ENCODE measurements at places on chromosomes 1 and 21.
A peak's percentile ranks its signal among the peaks of the same experiment; 100 is the strongest.

DNA sequence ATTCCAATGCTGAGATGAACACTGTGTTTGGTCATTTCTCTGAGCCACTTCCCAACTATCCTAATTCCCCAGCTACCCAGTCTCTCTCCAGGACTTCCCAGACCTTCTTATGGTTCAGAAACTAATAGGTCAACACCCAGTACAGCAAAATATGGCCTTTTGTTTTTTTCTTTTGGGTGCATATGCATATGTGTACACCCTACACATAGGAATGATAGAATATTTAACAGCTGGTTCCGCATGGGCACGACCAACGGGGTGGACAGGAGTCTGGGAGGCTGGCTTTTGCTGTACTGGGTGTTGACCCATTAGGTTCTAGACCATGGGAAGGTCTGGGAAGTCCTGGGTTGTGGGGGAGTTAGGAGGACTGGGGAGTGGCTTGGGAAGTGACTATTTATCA, 143.9 kb downstream of the MRPS6 start:
- DNase-seq, result no peak

- no peak for DNase-seq
These were observed 29.3 kb downstream of the PIK3CD start for GRCh38 chr1:9680828-9681227.

- no peak for DNase-seq
These were observed 276.3 kb upstream of the GREM2 start for GRCh38 chr1:240888039-240888786.

DNA sequence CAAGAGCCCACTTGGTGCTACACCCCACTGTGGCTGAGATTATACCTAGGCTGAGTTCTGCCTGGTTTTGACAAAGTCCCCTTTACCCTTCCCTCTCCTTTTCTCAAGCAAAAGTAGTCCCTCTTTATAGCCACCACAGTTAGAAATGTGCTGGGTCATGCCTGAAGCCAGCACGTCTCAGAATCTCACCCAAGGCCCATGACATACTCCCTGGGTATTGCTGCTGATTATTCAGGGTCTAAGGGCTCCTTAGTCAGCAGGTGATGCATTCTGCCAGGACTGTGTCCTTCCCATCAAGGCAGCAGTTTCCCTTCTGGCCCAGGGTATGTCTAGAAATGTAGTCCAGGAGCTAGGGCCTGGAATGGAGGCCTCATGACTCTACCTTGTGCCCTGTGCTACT, 67.3 kb upstream of the COX20 start:
- no peak for DNase-seq

DNA sequence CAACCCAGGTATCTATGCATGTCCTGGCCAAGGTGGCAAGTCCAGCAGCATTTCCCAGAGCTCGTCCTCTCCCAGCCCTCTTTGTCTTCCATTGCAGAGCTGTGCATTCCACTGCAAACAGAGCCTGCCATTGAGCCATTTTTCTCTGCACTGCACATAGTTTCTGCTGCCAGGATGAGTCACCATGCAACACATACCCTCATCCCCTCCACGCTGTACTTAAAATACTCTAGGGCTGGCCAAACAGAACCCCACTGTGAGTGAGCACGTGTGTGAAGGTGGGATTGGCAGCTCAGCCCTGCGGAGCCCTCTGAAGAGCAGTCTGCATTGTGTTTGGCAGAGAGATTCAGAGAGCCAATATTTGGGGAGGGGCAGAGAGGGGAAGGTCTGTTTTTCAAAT, 3.9 kb upstream of the ATP1B1 start:
- no peak for DNase-seq

GRCh38 chr1:158998781-158999161, 10.9 kb upstream of the IFI16 start:
- DNase-seq, result peak; percentile 72

DNA sequence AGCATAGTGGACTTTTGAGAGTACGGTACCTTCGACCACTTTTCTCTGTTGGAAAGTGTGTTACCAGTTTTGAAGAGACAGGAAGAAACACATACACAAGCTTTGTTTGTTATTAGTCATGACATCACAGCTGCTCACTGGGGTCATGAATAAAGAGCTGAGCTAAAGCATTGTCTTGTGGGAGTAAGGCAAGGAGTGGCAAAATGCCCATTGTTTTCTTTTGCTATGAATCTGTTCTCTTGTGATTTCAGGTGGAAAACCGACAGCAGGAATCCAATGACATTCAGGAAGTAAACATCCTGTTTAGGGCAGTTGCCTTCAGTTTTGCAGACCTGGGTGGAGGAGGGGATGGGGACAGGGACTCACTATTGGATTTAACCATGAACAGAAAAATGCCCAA, 66.2 kb downstream of the RGL1 start:
- peak; percentile 34 for DNase-seq
